AG04450 (cell line): ENCODE measurements at places on chromosomes 2 and 18.

DNA sequence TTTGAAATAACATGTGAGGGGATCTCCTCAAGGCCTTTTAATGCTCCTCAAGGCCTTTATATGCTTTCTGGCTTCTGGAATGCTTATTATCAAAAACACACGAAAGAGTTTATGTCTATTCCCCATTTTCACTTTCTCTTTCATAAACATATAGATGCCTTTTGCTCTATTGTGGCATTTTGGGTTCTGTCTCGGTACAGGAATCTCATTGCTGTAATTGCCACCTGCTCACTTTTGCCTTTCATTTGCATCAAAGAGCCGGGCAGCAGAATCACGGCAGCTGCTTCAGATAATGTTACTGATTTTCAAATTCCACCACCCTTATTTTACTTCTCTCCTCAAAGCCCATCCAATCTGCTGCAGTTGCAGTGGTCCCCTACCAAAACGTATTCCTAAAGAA is 54.8 kb upstream of the LPIN2 start:
- DNase-seq = no peak

DNA sequence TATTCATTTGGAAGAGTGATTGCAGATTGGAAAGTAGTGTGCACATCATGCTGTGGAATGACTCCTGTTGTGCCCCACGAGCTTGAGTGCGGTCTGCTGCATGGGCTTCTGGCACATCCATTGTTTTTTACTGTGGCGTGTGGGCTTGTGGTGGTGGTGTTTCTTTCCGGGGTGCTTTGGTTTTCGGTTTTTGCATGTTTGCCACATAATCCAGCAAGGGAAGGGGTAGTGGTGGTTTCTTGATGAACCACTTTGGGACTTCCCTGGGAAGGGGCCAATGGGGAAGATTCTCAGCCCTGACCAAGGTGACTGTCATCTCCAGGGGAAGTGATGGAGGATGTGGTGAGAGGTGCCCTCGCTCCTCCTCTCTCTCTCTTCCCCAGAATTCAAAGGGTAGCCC is 57.0 kb downstream of the COA5 start:
- no peak for DNase-seq

DNA sequence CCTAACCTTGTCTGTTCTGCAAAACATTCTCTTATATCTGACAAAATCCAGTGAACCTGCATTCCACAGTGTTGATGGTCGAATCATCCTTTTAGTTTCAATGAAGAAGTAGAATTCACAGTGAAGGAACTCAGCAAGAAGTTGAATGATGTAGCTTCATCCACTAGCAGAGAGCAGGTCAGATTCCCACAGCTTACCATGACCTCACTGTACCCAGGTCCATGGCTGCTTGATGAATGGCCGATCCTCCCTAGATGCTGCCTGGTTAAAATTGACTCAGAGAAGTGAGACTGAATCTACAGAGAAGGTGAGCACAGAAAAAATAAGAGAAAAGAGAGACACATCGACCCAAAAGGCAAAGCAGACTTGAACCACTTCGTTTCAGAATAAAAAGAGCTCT is 906.0 kb upstream of the CHAC2 start:
- no peak for DNase-seq

DNA sequence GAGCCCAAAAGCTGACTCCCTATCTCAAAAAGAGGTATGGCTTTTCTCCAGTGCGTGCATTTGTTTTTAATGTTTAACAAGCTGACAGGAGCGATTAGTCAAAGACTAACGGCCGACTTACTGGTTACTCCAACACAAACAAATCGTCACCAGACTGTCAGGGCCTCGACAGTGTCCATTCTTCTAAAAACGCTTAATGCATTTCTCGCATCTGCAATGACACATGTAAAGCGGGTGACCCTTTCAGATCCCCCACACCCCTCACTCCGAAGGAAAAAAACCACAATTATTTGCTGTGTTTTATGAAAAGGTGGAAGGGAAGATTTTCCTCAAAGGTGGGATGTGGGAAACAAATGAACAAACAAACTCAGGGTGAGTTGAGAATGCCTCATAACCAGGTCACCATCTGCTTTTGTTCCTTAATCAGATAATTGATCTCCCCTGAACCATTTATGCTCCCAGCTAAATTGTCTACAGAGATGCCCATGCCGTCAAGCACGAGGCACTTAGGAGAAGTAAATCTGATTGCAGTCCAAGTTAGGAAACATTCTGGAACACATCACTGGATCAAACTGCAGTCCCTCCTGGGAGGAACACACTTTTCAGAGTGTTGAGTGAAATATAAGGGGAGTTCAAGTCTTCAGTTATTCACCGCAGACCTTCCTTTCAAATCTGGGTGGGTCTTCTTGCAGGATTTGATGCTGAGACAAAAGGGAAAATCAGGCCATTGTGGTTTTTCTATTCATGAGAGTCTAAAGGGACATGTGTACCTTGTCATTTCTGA is 340.8 kb downstream of the CMPK2 start:
- DNase-seq = no peak

DNA sequence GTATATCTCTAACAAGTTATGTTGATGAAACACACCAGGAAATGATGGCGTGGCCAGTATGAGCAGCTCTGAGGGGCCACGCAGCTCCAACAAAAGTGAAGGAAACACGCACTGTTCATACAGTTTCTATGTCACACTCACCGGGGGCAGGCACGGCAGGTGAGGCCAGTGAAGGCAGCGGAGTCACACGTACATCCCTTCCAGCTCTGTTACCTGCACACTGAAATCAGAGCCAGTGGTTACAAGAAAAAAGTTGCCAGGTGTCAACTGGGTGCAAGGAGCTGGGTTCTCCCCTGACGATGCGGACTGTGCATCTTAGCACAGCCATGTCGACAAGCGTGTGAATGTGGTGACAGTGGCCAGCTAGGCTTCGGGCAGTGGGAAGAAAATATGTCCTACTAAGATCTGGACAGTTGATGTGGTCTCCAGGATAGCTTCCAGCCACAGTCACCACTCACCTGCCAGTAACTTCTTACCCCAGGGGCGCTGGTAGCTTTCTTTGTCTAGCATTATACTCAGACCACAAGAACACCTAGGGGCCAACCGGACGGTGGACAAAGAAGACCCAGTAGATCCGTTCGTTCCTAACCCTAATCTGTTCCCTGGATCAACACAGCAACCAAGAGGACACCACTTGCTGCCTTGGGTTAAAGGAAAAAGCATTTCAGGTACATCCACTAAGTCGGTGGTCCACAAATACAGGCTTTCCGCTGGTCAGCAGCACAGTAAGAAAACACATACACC is 10.1 kb downstream of the HJURP start:
- DNase-seq = no peak
